ENCODE measurements at places on chromosomes 6 and 20.

- no peaks in the 10 kb centered on the region for H3K27me3 ChIP-seq
- H3K27ac ChIP-seq = no peak overlapping the region
- DNase-seq = no peak
- H3K4me1 ChIP-seq = no peaks in the 10 kb centered on the region
- no peak overlapping the region for H3K4me3 ChIP-seq
Measured at GRCh38 chr20:41347523-41348429, 7.2 kb downstream of the LPIN3 start.

GRCh38 chr6:13947611-13948178 lies 22.9 kb downstream of the RNF182 start:
- H3K36me3 ChIP-seq = no peaks in the 10 kb centered on the region
- H3K27ac ChIP-seq = no peak overlapping the region
- DNase-seq = no peak
- no peaks in the 10 kb centered on the region for H3K27me3 ChIP-seq
- H3K4me3 ChIP-seq = no peak overlapping the region

DNA sequence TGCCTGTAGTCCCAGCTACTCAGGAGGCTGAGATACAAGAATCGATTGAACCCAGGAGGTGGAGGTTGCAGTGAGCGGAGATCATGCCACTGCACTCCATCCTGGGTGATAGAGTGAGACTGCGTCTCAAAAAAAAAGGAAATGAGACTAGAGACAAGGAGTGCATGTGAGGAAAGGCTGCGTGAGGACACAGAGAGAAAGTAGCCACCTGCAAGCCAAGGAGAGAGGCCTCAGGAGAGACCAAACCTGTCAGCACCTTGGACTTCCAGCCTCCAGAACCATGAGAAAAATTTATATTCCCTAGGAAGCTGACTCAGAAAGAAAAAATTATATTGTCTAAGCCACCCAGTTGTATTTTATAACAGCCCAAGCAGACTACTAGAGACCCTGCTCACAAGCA lies 7.4 kb upstream of the BEND3 start:
- no peak overlapping the region for H3K27ac ChIP-seq
- H3K4me1 ChIP-seq = no peaks in the 10 kb centered on the region
- no peak overlapping the region for H3K4me3 ChIP-seq
- no peaks in the 10 kb centered on the region for H3K27me3 ChIP-seq
- no peaks in the 10 kb centered on the region for H3K36me3 ChIP-seq

DNA sequence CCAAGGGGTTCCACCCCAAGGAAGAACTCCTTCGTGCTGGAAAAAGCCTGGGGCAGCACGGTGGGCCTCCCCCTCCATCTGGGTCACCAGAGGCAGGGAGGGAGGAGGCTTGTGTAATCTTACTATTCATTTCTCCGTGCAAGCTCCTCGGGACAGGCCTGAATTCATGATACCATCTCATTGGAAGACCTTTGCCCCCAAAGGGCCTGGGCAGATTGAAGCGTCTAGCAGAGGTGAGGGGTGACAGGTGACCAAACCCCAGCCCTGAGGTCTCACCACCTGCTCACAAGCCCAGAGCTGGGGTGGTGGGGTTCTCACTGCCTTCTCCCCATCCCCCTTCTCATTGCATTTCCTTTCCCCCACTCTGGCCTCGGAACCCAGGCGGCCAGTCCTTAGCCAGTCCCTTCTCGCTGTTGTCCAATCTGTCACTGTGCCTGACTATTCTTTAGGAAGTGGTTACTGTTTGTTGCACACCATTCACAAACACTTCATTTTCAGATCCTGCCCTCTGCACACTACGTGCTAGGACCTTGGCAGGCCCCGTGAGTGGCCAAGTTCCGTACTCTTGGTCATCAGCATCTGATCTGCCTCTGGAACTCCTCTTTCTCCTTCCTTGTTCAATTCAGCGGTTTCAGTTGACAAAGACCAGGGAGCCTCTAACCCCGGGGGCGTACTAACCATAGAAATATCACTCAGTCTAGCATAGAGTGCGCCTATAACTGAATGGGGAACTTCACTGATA lies 137.1 kb downstream of the LY86 start:
- no peaks in the 10 kb centered on the region for H3K4me1 ChIP-seq
- no peak for DNase-seq
- H3K36me3 ChIP-seq = no peaks in the 10 kb centered on the region
- H3K4me3 ChIP-seq = no peak overlapping the region
- no peaks in the 10 kb centered on the region for H3K27me3 ChIP-seq
- no peak overlapping the region for H3K27ac ChIP-seq

DNA sequence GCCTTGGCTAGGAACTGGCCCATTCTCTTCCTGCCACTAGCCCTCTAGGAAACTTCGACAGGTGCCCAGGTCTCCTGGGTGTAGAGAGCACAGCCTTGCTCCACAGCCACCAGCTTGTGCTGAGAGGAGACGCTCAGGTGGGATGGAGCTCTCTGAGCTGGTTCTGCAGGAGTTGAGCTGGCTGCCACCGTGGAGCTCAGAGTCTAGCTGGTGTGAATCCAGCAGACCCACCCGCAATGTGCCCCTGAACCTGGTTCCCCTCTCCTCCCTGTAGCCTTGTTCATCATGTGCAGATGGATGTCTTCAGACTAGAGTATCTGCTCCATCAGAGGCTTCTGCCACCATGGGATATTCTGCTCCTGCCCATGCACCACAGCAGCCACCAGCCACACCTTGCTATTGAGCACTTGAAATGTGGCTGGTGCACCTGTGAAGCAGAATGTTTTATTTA lies 222.5 kb downstream of the SYNDIG1 start:
- no peaks in the 10 kb centered on the region for H3K36me3 ChIP-seq
- no peak for DNase-seq
- H3K27ac ChIP-seq = no peak overlapping the region
- no peaks in the 10 kb centered on the region for H3K27me3 ChIP-seq
- H3K4me1 ChIP-seq = no peaks in the 10 kb centered on the region
- no peak overlapping the region for H3K4me3 ChIP-seq

DNA sequence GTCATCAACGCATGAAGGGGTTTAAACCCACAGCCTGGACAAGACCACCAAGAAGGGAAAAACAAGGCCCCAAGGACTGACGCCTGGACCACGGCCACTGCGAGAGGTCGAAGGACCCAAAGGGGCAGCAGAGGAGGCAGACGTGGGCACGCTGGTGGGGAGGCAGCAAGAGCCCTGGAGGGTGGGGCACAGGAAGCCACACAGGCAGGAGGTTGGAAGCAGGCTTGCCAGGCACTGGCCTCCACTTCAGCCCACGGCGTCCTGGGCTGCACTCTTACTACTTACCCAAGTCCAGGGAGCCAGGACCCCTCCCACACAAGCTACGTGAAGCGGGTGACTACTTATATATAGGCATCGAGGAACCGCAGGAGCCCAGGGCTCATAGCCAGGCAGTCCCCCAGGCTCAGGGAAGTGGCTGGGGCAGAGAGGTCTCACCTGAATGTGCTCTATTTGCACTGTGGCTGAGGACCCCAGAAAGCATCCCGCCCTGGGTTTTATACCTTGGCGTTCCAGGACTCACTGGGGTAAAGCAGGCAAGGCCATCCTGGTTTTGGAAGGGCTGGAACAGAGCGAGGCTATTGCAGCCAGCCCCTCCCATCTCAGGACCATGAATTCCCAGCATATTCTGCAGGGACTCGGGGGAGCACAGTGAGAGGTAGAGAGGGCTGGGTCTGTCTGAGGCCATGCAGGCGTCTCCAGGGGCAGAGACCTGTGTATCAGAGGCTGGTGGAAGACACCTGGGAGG lies 113.8 kb upstream of the AFDN start:
- H3K27ac ChIP-seq = no peak overlapping the region
- no peaks in the 10 kb centered on the region for H3K36me3 ChIP-seq
- no peaks in the 10 kb centered on the region for H3K4me1 ChIP-seq
- no peak for DNase-seq
- H3K4me3 ChIP-seq = no peak overlapping the region

DNA sequence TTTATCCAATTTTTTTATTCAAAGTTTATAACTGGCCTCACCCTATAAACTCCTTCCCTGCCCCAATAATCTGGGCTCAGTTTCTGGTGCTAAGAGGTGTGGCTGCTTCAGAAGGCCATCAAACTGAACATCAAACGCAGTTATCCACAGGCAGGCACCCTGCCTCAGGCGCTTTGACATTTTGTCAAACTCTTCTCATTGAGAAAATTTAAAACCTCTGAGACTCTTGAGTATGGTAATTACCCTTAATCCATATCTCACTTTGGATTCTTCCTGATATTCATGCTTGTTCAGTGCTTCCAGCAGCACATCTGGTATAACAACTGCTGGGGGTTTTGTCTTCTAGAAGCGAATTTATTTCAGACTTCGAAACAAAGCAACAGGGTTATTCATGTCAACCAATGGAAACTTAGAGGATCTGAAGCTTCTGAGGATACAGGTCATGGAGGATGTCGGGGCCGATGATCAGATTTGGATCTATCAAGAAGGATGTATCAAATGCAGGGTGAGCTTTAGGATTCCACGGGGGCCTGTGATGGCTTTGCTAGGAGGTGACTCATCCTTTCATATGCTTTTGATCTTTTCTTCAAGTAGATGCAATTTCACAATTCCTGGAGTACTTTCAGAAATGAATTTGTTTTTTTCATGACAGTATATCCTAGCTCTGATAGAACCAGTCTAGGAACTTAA lies 68.2 kb downstream of the RTN4IP1 start:
- H3K27ac ChIP-seq = no peak overlapping the region
- no peak for DNase-seq
- no peaks in the 10 kb centered on the region for H3K27me3 ChIP-seq
- H3K36me3 ChIP-seq = peaks cover 56% of the 10 kb centered on the region
- H3K4me1 ChIP-seq = no peaks in the 10 kb centered on the region

- H3K36me3 ChIP-seq = no peaks in the 10 kb centered on the region
- H3K4me1 ChIP-seq = no peaks in the 10 kb centered on the region
- no peak for DNase-seq
- no peak overlapping the region for H3K27ac ChIP-seq
- H3K27me3 ChIP-seq = no peaks in the 10 kb centered on the region
- no peak overlapping the region for H3K4me3 ChIP-seq
Measured at GRCh38 chr6:134846031-134846430, 103.9 kb downstream of the ALDH8A1 start.

Measured in naive thymus-derived CD4-positive, alpha-beta T cell (primary cell).